CD4-positive, alpha-beta T cell treated with Interleukin-17A for 4 hours (primary cell): ENCODE measurements at places on chromosomes 1 and 21.
A peak's percentile ranks its signal among the peaks of the same experiment; 100 is the strongest.

- peak; percentile 3 for DNase-seq
These were observed 704 bp downstream of the ALG6 start for GRCh38 chr1:63368131-63368530.

- peak; percentile 12 for DNase-seq
These were observed 42.5 kb downstream of the CNST start for GRCh38 chr1:246608616-246609376.

DNA sequence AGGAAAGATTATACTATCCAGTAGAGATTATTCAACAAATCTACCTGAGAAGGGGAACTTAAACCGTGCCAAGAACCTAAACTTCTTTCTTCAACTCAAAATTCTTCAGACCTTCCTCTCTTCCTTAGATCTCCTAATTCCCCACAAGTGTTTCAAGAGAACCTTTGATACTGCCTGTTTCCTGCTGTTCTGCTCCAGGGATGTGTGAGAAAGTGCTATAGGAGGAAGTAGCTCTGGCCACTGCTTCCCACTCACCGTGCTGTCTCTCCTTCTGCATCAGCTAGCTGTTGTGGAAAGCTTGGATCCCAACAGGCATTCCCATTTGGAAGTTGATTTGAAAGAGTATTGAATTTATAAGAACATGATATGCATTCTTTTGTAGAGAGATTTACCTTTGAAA is 4.5 kb upstream of the NOS1AP start:
- DNase-seq, result no peak

GRCh38 chr1:206714331-206715058 is 29.8 kb downstream of the MAPKAPK2 start:
- DNase-seq, result peak; percentile 40

GRCh38 chr1:106747791-106748190 is 308.7 kb upstream of the PRMT6 start:
- no peak for DNase-seq

DNA sequence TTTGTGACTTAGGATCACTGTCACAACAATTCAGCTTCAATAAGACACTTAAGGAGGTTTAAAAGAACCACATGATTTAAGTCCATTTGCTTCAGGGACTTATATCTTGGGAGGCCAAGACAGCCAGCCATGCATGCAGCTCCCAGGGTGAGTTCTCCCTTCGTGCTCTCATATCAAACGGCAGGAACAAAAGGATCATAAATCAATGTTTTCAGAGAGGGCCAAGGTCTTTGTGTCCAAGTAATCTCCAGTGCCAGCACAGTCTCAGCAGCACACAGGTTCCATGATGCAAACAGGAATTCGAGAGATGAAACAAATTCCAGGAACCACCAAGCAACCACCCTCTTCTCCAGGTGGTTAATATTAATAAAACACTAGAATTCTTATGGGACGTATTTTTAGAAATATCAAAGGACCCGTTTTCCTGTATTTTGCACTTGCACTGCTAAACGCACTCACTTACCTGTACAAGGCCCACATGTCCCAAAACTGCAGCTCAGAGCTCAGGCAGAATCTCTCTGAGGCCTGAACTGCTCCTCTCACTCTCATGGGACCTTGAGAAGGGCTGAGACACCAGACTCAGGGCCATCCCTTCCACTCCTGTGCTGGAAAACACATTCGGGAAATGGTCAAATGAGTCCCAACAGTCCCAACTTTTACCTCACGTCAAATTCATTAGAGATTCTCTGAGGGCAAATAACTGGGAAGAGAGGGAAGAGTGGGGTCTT is 100.0 kb upstream of the RAB4A start:
- no peak for DNase-seq

DNA sequence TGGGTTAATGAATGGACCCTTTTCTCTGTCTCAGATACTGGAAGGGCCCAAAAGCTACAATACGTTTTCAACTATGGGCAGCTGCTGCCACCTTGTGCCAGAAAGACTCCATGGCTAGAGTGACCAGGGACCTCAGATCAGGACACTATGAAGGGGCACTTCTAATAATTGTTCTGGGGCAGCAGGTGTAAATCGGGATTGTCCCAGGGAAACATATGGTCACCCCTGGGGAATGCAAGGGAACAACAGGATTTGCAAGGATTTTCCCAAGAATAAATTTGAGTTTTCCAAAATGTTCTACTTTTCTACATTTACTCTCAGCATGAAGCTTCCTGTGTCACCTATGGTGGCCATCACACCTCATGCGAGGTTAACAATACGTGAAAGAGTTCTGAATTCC is 12.0 kb upstream of the FCAMR start:
- DNase-seq, result peak; percentile 73

GRCh38 chr1:46682064-46682463 is 10.4 kb downstream of the TEX38 start:
- no peak for DNase-seq

DNA sequence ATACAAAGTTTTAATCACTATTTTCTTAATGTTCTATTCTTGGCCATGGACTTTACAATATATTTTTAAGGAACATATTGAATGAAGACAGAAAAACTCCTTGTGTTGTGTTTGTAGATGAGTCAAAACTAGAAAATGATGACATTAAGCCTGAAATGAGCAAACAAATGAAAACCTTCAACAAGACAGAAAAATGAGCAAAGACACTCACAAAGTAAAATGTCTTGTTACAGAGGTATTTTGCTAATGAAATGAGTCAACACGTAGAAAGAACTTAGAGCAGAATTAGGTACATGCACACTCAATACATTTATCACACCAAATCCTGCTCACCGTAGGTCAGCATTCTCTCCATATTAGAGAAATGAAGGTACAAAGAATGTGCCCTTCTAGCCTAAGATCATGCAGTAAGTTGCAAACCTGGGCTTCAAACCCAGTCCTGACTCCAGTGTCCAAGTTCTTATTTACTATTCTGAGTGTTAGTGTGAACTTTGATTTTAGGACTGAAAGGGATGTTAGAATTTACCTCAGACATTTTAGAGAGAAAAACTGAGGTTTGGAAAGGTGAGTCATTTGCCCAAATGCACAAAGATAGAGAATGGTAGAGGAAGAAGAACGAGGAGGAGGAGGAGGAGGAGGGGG is 133.9 kb upstream of the SGIP1 start:
- no peak for DNase-seq

GRCh38 chr1:227459977-227460376 is 103.4 kb upstream of the ZNF678 start:
- no peak for DNase-seq

DNA sequence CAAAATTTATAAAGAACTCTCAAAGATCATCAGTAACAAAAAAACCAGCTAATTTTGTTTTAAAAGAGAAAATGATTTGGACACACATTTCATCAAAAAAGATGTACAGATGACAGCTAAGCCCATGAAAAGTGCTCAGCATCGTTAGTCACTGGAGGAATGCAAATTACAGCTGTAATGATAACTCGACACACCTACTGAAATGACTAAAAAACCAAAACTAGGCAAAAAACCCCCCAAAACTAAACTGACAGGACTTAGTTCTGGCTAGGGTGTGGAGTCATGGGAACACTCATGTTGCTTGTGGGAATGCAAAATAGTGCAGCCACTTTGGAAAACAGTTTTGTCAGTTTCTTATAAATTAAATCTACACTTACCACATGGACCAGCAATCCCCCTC is 59.5 kb downstream of the CNIH3 start:
- no peak for DNase-seq

- DNase-seq, result no peak
These were observed 54.3 kb upstream of the GOLT1A start for GRCh38 chr1:204268101-204268500.

DNA sequence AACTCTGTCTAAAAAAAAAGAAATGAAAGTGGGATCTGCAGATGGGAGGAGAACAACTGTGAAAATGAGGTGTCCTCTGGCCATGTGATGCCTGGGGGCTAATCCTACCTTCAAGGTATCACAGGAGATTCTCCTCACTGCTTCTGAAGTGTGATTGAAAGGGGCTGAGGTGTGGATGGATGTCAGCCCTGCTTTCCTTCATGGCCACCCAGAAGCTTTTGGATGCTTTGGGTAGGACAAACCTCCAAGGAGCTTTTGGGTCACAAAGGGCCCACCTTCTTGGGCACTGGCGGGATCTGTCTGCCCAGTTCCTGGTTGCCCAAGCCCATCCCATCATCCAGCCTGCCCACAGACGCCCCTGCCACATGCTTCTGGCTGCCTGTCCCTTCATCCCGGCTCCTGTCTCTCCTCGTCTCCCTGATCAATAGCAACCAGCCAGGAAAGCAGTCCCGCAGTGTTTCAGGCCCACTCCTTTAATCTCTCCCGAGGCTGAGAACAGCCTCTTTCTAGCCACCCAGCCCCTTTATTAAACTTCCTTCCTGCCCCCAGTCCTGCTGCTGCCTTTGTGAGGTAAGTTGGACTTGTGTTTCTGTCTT is 87.2 kb downstream of the MAN1C1 start:
- DNase-seq, result no peak

DNA sequence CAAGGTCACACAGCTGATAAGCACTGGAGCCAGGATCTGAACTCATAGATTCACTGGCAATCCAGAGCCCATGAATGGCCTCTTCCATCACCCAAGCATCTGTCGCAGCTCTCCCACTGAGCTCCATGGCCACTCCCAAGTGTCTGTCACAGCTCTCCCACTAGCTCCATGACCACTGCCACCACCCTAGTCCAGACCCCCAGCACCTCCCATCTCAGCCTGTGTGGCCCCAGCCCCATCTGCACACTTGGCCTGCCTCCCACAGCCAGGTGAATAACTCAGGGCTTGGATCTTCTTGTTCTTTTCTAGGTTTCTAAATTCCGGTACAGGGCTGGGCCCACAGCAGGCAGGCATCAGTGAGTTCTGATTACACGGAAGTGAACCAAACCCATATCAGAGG is 76.0 kb downstream of the GLIS1 start:
- DNase-seq, result no peak

GRCh38 chr1:8533124-8533523 is 215.2 kb downstream of the SLC45A1 start:
- DNase-seq, result no peak

GRCh38 chr1:173429471-173430402 is 47.4 kb upstream of the PRDX6 start:
- DNase-seq, result peak; percentile 74

DNA sequence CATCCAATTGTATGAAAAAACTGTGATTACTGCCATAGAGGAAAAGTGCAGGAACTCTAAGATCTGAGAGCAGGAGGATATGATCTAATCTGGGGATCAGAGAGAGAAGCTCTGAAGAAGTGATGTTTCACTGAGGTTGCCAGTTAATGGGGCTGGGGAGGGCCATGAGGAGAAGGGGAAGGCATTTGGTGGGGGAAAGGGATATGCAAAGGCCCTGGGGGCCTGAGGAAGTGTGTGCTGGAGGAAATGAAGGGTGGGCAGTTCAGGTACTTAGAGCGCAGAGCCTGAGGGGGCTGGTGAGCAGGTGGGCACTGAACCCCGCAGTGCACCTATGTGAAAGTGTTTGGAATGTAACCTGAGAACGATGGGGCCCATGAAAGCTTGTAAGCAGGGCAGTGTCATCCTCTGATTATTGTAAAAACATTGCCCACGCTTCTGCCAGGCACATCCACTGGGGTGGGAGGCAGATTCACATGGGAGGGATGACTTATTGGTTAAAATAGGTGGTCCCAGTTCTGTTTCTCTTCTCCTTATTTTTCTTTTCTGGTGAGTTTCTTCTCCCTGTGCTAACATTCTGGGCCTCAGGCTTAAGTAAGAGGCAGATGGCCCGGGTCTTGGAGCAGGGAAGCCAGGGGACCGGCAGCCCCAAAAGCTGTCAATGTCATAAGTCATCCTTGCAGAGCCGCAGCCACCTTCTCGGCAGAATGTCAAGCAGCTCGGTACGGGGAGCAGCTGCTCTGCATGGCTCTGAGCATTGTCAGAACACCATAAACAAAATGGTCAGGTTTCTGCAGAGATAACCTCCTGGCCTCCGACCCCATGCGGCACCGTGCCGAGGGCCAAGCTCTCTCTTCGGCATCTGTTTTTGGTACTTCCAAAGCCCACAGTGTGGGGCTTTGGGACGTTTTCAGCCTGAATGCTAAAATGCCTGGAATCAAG is 492.0 kb upstream of the VAMP3 start:
- DNase-seq, result no peak

DNA sequence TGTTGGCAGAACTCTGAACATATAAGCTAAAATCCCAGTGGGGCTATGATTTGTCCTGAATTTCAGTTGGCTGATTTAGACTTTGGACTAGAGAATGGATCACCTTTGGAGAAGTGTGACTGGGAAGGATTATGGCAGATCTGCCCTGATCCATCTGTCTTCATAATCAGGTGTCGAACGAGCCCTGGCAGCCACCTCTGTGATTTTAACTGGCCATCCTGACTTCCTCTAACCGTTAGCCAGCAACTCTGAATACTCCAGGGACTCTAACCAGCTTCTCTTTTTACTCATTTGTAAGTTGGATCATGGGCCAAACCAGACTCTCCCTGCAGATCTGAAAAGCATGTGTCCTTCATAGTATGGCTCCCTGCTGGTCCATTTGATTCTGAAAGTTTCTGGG is 32.0 kb downstream of the ACTN2 start:
- no peak for DNase-seq

- DNase-seq, result no peak
These were observed 8.2 kb downstream of the RCOR3 start for GRCh38 chr1:211267204-211267857.

DNA sequence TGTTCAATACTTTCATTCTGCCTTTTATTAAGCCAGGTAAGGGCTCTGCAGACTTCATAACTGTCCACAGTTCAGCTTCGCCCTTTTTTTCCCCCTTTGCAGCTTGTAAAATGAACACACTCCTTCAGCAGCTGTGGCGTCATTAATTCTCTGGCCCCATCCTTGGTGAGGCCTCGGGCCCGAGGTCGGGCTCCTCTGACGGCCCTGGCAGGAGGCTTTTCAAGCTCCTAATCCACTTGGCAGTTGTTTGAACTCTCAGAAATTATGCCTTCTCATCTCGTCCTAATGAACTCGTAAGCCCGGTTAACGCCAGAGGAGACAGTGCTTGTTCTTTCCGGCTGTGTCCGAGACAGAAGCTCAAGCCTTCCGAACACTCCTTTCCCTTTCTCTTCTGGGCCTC is 18.1 kb upstream of the EPHA8 start:
- no peak for DNase-seq

DNA sequence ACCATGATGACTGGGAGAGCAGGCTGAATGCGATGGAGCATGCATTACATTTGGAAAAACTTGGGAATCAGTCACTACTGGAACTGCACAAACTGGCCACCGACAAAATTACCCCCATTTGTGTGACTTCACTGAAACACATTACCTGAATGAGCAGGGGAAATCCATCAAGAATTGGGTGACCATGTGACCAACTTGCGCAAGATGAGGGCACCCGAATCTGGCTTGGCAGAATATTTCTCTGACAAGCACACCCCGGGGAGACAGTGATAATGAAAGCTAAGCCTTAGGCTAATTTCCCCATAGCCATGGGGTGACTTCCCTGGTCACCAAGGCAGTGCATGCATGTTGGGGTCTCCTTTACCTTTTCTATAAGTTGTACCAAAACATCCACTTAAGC is 9.1 kb downstream of the SNIP1 start:
- DNase-seq, result no peak

- DNase-seq, result no peak
These were observed 2.0 kb downstream of the COL24A1 start for GRCh38 chr1:86154571-86155050.

- no peak for DNase-seq
These were observed 22.5 kb upstream of the FCAMR start for GRCh38 chr1:206992790-206993189.
